Left ventricle myocardium inferior (tissue), 1 donor: ENCODE measurements at places on chromosomes 12 and 14.

DNA sequence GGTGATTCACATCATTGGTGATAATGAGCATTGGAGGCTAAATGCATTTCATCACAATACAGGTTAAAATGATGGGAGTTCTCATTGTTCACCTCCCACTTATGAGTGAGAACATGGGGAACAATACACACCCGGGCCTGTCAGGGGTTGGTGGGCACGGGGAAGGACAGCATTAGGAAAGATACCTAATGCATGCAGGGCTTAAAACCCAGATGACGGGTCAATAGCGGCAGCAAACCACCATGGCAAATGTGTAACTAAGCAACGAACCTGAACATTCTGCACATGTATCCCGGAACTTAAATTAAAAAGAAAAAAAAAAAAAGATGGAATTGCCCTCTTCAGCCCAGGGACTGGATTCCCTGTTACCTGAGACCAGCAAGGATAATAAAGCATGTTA is 2.3 kb upstream of the LUM start:
- DNase-seq: no peak

GRCh38 chr12:60100160-60100559 is 504.3 kb downstream of the SLC16A7 start:
- no peak for DNase-seq

DNA sequence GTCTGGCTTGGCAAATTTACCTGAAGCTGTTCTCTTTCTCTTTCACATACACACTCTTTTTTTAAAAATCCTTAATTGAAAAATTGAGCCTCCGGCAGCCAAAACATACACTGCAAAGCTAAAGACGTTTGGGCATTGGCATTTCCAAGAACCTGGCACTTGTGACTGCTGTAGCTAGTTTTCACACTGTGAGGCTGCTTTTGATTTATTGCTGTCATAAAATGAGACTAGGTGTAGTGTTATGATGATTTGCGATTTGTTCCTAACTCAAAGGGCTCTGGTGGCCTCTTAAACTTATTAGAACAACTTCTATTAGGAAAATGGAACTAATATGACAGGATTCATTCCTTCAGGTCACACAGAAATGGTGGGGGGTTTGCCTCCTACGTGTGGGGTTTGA is 377.1 kb upstream of the FAR2 start:
- no peak for DNase-seq

DNA sequence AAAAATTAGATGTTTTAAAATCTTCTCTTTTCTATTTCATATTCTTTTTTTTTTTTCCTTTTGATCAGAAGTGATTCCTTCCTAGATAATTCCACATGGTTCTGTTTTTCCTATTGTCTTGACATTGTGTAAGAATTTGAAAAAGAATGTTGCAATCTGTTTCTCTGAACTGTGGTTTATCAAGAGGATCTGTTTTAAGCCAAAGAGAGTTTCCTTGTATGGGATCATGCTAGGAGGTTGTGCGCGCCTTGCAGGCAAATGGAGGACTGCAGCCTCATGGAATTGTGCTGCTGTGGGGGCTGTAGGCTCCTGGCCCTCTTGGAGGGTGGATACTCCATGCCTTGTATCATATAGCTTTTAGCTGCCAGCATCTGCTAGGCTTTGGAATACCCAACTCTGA is 43.3 kb upstream of the MBIP start:
- DNase-seq: no peak
